AG09319 (cell line): ENCODE measurements at places on chromosomes 2 and 18.

GRCh38 chr2:47003641-47004427, 88.2 kb upstream of the MCFD2 start:
- no peak for DNase-seq

GRCh38 chr2:165562233-165562632, 92.7 kb downstream of the CSRNP3 start:
- DNase-seq = no peak

- no peak for DNase-seq
Observed at GRCh38 chr2:181581534-181581933, 75.4 kb downstream of the CERKL start.

DNA sequence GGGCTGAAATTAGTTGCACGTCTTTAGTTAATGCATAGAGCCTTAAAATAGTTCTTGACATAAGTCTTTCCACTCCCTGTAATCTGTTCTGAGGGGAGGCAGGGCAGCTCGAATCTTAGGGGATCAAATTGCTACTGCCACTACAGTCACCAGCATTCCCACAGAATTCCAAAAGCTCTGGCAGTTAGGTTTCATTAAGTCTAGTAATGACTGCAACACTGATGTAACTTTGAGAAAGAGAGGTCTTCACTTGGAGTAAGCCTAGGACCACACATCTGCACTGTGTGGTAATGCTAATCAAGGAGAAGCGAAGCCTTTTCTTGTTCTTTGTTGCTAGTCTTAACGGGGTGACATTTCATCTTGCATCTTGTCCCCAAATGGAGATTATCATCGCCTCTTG, 19.3 kb upstream of the NCK2 start:
- DNase-seq = no peak

- DNase-seq = no peak
Observed at GRCh38 chr2:176104316-176105077, 2.6 kb upstream of the HOXD11 start.
